ENCODE measurements at places on chromosomes 13 and 19. TPM values are rescaled to one million over a fixed set of nuclear protein-coding genes. Genes with fewer than 3 reads are reported as not detected.

The KLK6 gene
- total RNA-seq, result not detected

The C19orf38 gene
- 3.2 TPM for total RNA-seq

The EFNA2 gene
- total RNA-seq, result not detected

The GJA3 gene
- total RNA-seq, result 0.05 TPM

The PNPLA6 gene
- total RNA-seq, result 121 TPM

The CFAP97D2 gene
- not detected for total RNA-seq

The BICRA gene
- 24.4 TPM for total RNA-seq

The POU2F2 gene
- total RNA-seq, result 24.0 TPM

The ICAM5 gene
- 0.35 TPM for total RNA-seq

The CEACAM4 gene
- not detected for total RNA-seq

The VSTM2B gene
- not detected for total RNA-seq

The ZNF665 gene
- total RNA-seq, result 3.7 TPM

The IGFL2 gene
- total RNA-seq, result not detected

The TLE6 gene
- 2.1 TPM for total RNA-seq

The MCF2L gene
- total RNA-seq, result 3.4 TPM

The SYNE4 gene
- total RNA-seq, result 1.6 TPM
